ENCODE measurements at places on chromosomes 6 and 20.

DNA sequence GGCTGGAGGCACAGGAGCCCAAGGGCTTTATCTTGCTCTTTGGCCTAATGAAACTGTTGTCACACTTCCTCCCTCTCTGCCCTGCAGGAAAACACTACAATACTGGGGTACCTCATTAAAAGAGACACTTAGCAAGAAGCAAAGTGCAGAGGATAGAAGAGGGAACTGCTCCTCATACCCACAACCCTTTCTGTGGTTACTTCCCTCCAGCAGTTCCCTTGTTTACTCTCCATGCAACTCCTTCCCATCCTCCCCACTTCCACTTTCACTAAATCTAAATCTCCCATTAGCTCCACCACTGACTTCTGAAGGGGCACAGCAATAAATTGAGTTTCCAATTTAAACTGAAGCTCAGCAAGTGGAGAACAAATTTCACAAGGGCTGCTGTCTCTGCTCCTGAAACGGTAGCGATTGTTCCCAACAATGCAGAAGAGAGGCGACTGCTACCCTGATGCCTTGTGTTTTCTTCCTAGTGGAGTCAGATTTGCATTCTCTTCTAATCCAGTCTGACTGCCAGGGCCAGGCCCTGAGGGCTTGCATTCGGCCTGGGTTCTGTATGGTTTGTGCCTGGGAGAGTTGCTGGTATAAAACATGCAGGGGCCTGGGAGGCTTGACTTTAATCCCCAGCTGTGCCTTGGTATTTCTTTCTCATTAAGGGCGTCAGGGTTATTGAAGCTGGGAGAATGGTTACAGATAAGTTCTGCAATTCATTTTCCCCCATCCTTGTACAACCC lies 454.7 kb downstream of the TFAP2B start:
- no peak for DNase-seq

DNA sequence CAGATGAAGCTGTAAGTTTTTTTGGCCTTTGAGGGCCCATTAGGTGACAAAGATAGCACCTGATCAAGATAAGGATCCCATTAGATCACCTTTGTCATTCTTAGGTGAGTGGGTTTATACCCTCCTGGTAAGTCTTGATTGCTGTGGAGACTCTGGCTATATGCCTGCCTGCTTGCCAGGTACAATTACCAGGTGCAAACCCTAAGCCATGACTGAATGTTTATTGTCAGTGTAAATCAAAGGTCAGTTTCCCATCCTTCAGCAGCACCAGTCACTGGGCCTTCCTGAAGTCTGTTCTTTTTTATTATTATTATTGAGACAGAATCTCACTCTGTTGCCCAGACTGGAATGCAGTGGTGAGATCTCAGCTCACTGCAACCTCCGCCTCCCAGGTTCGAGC lies 106.4 kb upstream of the FOXO3 start:
- DNase-seq: no peak

DNA sequence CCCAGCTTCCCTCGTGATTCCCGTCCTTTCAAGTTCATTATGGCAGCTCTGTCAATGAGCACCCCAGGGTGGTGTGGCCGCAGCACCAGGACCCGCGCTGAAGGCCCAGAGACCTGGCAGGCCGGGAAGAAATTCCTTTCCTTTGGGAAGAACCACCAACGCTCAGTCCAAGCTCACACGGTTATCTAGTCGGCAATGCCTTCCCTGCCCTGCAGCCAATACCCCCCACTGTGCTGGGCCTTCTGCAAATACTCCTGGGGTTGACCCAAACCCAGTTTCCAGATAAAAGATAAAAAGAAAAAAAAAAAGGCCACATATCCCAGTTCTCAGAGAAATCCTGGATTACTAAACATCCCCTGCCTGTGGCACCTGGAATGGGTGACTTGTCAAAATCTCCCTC lies 28.7 kb downstream of the PXDC1 start:
- DNase-seq: no peak

DNA sequence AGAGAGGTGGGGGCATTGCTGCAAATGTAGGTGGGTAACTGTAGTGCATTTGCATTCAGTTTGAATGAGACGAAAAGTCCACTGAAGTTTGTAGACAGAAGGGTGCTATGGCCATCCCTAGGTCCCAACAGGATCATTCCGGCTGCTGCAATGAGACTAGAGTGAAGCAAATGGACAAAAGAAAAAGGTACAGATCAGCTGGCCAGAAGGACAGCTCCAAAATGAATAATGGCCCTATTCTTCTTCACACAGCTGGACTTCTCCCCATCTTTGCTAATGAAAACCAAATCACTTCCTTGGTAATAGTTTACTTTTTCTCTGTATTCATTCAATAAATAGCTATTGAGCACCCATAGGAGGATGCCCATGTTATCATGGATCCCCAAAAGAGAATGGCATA lies 56.4 kb upstream of the TPD52L1 start:
- no peak for DNase-seq

GRCh38 chr6:155418017-155418761 lies 37.5 kb downstream of the NOX3 start:
- DNase-seq: no peak

DNA sequence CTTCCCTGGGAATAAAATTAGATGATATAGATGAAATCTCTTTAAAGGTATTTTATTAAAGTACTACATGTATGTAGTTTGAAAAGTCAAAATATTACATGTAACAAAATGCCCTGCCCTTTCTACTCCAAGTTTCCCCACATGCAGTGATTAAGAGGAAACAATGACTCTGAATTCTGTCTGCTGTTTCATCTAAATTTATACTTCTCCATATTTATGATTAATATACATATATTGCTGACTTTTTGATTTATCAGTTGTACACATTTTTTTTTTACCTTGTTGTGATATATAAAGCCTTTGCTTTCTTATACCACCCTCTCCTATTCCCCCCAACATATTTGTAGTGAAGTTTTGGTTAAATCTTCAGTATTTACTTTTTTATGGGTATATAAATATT lies 127.9 kb downstream of the ZFAND3 start:
- DNase-seq: no peak

DNA sequence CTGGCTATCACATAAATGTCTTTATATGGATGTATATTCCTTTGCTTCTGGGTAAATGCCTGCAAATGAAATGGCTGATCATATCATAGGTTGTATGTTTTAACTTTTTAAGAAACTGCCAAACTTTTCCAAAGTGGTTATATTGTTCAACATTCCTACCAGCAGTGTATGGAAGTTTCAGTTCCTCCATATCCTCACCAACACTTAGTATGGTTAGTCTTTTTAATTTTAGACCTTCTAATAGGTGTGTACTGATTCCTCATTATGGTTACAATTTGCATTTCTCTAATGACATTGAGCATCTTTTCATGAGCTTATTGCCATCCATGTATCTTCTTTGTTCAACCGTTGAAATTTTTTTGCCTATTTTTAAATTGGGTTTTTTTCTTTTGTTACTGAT lies 155.4 kb downstream of the ZFAND3 start:
- no peak for DNase-seq

- no peak for DNase-seq
Observed at GRCh38 chr20:34075647-34076046, 36.4 kb downstream of the EIF2S2 start.

- peak; percentile 35 for DNase-seq
Observed at GRCh38 chr6:12012558-12013306, 620 bp downstream of the HIVEP1 start.

DNA sequence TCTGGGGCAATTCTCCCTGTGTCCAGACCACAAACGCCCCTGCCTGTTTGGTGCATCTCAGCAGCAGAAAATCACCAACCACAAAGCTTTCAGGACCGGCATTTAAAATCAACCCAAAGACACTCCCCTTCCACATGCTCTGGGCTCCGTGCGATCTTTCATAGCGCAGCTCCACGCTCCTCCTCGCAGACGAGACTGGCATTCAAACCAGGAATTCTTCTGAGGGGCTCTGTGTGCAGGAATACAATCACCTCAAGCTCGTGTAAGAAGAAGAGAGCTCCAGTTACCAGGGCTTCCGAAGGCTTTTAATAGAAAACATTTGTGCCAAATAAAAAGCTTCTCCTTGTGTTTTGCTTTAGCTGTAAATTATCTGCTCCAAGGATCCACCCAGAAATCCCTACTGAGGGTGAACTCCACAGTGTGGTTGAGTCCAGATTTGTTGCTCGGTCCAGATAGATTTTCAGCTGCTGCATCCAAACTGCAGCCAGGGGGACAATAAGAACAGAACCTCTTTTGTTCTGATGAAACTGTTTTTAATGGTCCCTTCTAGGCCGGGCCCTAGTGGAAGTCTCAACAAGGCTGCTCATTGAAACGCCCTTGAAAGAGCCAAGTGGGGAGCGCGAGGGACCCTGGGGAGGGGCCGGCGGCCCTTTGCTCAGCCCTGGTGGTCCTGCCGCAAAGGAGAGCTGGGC lies 16.4 kb upstream of the BMP7 start:
- no peak for DNase-seq

DNA sequence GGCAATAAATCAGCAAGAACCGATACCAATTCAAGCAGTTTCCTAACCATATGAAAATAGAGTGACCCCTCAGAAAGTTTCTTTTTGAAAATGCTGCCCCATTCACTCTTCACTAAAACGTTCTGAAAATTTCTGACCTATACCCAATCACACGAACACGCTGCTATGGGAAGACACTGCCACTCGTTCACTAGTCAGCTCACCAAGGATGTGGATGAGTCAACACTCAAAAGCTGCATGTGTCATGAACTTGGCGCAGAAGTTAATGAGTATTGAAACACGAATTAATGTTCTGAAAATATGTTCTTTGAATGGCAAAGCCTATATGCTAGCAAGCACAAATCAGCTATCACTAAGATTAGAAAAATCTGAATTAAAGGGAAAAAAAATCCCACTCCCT lies 84.2 kb downstream of the PREP start:
- no peak for DNase-seq
